ENCODE measurements at places on chromosomes 16 and 17. TPM values are rescaled to one million over a fixed set of nuclear protein-coding genes. Genes with fewer than 3 reads are reported as not detected.

The NUPR1 gene
- 129 TPM for total RNA-seq

The PIMREG gene
- total RNA-seq: 13.0 TPM

DNA sequence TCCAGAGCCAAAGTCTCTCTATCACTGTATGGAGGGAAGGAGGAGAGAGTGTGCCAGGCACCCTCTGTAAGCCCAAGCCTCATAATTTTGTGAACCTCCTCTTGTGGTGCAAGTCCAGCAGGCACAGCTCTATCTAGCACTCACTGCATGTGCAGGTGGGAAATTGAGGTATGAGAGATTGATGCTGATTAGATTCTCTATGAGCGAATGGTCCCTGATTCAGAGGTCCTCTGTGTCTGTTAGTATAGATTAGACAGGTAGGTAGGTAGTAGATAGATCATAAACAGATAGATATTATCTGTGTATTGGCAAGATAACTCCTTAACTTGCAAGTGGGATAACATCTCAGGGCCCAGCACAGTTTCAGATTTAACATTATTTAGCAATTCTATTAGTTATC lies 209.5 kb downstream of the CNTNAP4 start:
- DNase-seq: no peak

DNA sequence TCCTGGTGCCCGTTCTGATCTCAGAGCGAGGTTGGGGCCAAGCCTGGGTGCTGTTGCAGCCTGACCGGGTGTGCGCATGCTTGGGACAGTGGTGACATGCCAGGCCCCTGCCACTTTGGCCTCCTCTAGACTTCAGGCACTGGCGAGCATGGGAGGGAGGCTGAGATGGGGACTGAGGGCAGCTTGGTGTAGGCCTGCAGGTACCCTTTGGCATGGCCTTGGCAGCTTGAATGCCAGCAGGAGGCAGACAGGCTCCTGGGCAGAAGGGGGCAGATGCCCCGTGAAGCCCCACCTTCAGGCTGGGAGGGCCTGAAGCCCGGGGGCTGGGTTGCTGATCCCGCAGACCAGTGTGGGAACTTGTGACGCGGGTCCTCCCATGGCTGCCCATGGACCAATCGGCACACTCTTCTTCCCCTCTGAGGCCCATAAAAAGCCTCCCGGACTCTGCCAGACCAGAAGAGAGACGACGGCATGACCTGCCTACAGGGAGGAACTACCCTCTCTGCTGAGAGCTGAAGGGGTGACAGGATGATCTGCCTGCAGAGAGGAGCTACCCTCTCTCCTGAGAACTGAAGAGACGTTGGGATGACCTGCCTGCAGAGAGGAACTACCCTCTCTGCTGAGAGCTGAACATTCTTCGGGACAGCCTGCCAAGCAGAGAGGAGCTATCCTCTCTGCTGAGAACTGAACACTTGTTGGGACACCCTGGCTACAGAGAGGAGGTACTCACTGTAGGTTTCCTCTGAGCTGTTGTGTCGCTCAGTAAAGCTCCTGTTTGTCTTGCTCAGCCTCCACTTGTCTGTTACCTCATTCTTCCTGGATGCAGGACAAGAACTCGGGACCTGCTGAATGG lies 17.5 kb downstream of the RHOT1 start:
- no peak for DNase-seq

DNA sequence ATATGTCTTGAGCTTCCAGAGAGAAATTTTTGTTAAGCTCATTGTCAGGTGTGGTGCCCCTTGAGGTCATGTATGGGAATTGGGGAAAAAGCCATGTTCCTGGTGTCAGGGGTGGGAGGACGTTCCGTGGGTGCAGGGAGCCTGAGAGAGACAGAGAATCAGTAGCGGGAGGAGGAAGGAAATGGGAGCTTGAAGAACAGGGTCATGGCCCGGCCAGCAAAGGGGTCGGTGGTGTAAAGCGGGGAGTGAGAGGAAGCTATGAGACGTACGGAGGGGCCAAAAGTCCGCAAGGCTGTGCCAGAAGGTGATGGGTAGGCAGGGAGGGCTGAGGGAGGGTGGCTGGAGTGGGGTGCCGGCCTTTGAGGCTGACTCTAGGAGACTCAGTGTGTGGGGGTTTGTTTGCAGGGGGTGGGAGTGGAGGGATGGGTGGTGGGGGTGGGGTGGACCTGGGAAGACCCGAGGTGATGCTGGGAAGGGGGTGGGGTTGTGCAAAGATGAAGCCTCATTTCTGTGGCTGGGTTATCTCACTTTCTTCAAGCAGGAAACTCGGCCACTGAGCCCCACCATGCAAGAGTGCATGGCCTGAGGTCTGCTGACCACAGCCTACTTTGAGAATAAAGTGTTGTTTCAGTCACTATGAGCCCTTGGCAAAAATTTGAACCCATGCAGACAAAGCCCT lies 63.6 kb downstream of the PLCG2 start:
- no peak for DNase-seq

- no peak for DNase-seq
Measured at GRCh38 chr17:73444021-73444420, 132.2 kb upstream of the CDC42EP4 start.

GRCh38 chr16:85750827-85751697 lies at the start of gene C16orf74:
TSS of gene C16orf74 (minus strand) at chr16:85751096. CDS start at chr16:85735217, 15,879 bp downstream.
- DNase-seq: peak; percentile 59

DNA sequence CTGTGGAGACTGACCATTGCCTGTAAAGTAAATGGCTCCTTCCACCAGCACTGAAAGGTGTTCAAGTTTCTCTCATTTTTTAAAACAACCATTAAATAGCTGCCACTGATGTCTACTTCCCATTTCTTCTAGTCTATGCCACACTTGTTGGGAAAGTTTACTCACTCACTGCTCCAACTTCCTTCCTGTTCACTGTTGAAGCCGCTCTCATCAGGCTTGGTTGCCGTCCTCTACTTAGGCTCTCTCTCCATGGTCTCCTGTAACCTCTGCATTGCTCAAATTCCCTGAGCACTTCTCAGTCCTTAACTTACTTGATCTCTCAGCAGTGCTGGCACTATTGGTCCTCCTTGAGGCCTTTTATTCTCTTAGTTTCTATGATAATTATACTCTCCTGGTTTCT lies 32.4 kb downstream of the SNX11 start:
- no peak for DNase-seq

GRCh38 chr17:39236981-39237441 lies 11.3 kb upstream of the STAC2 start:
- no peak for DNase-seq

Data from mucosa of descending colon (tissue), 3 donors.